NCI-H1436 treated with DMSO at 0.1 percent for 48 hours (cell line): ENCODE measurements at places on chromosomes 2 and 18.
A peak's percentile ranks its signal among the peaks of the same experiment; 100 is the strongest.

DNA sequence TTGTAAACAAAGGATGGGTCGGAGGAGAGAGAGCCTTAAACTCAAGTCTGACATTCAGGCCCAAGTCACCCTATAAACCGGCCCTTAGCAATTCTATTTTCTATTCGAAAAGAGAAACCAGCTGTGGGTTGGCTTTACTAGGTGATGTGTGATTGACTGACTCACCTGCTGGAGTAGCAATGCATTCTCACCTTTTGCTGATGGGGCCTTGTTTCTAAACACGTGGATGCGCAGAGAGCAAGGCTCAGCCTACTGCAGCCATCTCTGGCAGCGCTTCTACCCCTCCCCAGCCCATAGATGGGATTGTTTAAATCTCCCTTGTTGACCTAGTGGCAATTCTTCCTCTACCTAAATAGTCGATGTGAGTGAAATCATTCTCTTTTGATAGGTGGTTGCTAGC lies 138.5 kb downstream of the MEIS1 start:
- DNase-seq = no peak

DNA sequence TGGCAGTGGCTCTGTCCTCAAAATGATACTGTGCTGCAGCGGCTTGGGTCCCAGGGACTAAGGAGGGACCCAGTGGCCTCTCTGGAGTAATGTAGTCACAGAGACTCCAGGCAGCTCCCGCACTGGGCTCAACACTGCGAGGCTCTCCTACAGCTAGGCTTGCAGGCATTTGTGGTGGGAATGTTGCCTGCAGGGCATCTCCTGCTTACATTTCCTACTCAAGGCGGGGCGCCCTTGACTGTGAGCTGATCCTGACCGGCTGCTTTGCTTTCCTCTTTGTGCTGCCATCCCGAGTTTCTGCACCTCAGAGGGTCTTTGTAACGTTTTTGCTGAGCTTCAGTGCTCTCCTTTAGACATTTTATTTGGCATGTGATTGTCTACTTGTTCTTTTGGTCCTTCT lies 177.4 kb upstream of the FN1 start:
- DNase-seq = no peak

- DNase-seq = no peak
Measured at GRCh38 chr2:43777306-43777926, 3.6 kb downstream of the DYNC2LI1 start.

DNA sequence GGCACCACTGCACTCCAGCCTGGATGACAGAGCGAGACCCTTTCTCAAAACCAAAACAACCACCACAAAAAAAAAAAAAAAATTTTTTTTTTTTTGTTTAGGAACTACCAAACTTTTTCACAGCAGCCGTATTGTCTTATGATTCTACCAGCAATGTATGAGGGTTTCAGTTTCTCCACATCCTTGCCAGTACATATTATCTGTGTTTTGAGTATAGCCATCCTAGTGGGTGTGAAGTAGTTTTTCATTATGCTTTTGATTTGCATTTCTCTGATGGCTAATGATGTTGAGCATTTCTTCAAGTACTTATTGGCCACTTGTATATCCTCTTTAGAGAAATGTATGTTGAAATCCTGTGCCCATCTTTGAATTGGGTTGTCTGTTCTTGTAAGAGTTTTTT lies 51.7 kb downstream of the COX7A2L start:
- no peak for DNase-seq

GRCh38 chr2:212915121-212915782 lies 236.2 kb downstream of the IKZF2 start:
- DNase-seq = no peak

- no peak for DNase-seq
Measured at GRCh38 chr2:176432434-176432833, 163.2 kb downstream of the MTX2 start.

GRCh38 chr18:71443706-71444480 lies 1100.2 kb downstream of the CBLN2 start:
- no peak for DNase-seq

DNA sequence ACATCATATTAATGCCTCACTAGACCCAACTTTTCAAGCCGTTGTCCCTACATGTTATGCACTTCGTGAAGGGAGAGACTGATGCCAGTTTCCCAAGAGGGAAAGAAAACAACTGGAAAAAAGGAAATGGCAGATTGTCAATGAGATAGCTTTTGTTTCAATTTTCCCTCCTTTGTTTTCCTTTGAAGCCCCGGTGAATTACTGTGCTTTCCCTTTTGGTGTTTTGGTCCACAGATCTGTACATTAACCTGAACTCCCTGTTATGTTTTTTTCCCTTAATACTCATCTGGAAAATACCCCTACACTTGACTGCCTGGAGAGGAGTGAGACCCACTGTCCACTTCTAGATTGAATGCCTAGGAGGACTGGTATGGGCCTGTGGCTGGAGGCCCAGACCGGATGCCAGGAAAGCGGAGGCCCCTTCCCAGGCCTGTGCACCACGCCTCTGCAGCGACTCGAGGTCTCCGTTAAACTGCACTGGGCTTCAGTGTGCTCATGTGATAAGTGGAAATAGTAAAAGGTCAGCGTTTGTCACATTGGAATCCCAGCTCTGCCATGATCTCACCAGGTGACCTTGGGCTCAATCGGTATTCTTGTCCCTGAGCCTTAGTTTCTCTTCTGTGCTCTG lies 106.4 kb downstream of the GATA6 start:
- no peak for DNase-seq

DNA sequence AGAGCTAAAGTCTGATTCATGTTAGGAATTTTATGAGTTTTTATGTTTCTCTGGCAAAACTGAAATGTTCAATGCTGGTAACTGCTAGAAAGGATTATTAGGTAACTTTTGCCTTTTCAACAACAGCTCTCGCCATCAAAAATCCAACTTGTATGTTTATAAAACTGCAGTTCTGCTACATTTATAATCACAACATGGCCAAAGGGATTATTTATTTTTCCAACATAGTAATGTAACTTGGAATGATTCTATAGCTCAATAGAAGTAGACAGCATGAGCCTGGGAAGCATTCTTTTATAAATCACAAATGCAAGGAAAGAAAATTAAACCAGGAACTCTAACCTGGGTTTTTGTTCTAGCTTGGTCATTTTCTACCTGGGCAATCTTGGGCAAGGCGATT lies 470.9 kb downstream of the TGIF1 start:
- DNase-seq = no peak

- no peak for DNase-seq
Measured at GRCh38 chr2:194985258-194985657, 671.8 kb upstream of the SLC39A10 start.

DNA sequence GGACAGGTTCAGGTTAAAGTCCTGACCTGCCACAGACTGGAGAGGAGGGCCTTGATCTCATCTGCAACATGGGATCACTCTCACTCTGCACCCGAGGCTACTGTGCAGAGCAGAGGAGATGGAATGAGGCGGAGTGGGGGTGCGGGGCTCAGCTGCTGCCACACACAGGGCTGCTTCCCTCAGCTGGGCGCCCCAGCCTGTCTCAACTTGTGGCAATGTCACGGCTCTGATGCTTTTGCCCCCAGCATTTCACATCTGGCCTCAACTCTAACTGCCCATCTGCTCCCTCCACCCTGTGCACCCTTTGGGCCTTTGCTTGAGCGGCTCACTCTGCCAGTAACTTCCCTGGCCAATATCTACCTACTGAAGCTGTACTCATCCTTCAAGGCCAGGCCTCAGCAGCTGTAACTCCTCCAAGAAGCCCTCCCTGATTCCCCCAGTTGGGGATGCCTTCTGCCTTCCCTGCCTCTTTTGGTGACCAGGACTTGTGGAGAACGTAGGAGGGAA lies 70.3 kb downstream of the POLR1A start:
- DNase-seq = no peak

- no peak for DNase-seq
Measured at GRCh38 chr2:146894514-146894913, 950.3 kb upstream of the ACVR2A start.

DNA sequence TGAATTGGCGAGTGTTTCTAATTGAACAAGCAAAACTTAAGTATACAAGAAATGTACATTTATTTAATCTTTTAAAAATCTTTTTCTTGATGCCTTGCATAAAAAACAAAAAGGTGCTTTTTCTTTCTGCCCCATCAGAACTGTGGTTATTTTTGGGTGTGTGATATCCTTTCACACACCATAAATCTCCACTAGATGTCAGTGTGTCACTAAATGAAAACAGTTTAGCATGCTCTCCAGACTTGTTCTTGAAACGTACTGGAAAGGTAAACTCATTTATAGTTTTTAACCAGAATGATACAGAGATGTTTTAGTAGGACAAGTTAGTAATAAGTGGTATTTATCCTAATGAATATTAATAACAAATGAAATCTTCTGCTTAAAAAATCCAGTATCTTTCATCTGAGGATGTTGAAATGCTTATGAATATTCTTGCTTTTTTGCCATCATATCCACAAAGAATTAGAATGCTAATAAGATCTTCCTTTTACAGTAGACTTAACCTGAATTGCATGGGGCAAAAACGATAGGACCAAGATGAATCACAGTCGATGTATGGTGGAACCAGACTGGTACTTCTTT lies 96.8 kb downstream of the UBE2E3 start:
- peak; percentile 19 for DNase-seq

- DNase-seq = no peak
Measured at GRCh38 chr2:98301469-98301868, 44.8 kb upstream of the CNGA3 start.

DNA sequence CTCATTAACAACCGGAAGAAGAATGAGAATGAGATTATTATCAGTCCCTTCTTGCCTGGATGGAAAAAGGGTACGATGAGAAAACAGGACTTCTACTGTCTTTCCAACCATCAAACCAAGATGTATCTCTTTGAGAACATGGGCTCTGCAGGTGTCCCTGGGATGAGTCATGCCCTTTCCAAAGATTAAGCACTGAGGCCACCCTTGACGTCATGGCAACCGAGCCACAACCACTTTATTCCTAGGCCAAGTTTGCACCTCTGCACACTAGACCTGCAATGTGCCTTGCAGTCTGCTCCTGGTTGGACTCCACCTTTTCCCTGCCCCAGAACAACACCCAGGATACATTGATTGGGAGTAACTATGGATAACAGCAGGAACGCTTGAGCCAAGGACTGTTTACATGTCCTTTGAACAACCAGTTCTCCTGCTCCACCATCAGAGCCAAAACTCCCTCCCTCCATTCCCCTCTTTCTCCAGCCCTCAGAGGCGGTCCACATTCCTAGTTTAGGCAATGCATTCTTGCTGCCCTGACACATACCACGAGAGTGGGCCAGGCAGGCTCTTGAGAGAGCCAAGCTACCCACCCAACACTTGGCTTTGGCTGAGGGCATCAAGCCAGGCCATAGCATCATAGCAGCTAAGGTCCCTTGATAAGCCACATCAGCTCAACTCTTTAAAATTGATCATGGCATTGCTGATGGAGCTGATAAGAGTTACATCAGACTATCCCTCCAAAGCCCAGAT lies 310.7 kb downstream of the TNS1 start:
- no peak for DNase-seq

GRCh38 chr2:137952586-137953129 lies 11.6 kb upstream of the HNMT start:
- DNase-seq = no peak

DNA sequence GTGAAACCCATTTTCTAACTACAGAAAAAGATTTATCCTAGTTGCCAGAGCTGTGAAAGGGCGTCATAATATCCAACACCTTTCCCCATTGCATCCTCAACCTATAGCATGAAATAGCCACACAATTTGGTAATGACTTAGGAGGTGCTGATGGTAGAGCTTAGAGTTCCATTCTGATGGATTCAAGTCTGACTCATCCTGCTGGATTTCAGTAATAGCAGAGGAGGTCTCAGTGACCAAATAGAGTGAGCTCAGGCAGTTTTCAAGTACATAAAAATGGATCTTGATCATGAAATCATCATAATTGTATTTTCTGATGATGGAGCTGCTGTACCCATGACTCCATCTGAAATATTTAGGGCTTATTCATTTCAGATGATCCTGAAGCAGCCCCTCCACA lies 270.7 kb upstream of the KLHL29 start:
- no peak for DNase-seq
